Osteoblast (primary cell): ENCODE measurements at places on chromosomes 7 and 10. TPM values are rescaled to one million over a fixed set of nuclear protein-coding genes. Genes with fewer than 3 reads are reported as not detected.
A peak's percentile ranks its signal among the peaks of the same experiment; 100 is the strongest.

GRCh38 chr10:81704596-81704995, 170.4 kb upstream of the NRG3 start:
- no peak overlapping the region for H3K4me3 ChIP-seq
- no peak overlapping the region for H3K27ac ChIP-seq
- H3K4me1 ChIP-seq = no peaks in the 10 kb centered on the region
- no peaks in the 10 kb centered on the region for H3K36me3 ChIP-seq
- no peaks in the 10 kb centered on the region for H3K27me3 ChIP-seq
- DNase-seq = no peak

- H3K27ac ChIP-seq = no peak overlapping the region
- no peaks in the 10 kb centered on the region for H3K36me3 ChIP-seq
- H3K4me1 ChIP-seq = no peaks in the 10 kb centered on the region
- no peak overlapping the region for H3K4me3 ChIP-seq
- DNase-seq = no peak
These were observed 10.6 kb upstream of the PLEKHS1 start for GRCh38 chr10:113740850-113741249.

DNA sequence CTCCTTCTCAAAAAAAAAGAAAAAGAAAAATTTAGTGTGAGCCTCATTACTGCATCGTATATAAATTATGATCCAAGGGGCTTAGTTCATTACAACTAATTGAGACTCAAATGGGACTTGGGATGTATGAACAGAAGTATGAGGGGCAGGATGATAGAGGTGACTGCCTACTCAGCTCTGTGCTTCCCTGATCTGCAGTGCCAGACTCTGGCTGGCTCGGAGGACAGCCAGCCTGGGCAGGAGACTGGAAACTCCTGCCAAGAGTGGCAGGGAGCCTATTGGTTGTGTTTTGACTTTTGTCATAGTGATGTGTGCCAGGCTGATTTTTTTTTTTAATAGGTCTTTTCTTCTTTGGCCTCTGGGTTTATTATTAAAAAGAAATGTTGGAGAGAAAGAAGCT, 73.8 kb upstream of the GTF2IRD1 start:
- peak; percentile 53 for DNase-seq
- peaks cover 36% of the 10 kb centered on the region for H3K36me3 ChIP-seq
- no peak overlapping the region for H3K27ac ChIP-seq

- no peak for DNase-seq
- no peaks in the 10 kb centered on the region for H3K36me3 ChIP-seq
- H3K27me3 ChIP-seq = peaks cover 10% of the 10 kb centered on the region
- no peaks in the 10 kb centered on the region for H3K4me1 ChIP-seq
- H3K27ac ChIP-seq = no peak overlapping the region
These were observed 52.8 kb upstream of the ENO4 start for GRCh38 chr10:116796469-116796868.

GRCh38 chr10:15802375-15802949, 57.8 kb downstream of the MINDY3 start:
- H3K4me1 ChIP-seq = no peaks in the 10 kb centered on the region
- DNase-seq = no peak
- no peaks in the 10 kb centered on the region for H3K27me3 ChIP-seq
- no peak overlapping the region for H3K4me3 ChIP-seq
- peaks cover 5% of the 10 kb centered on the region for H3K36me3 ChIP-seq
- no peak overlapping the region for H3K27ac ChIP-seq

- no peaks in the 10 kb centered on the region for H3K36me3 ChIP-seq
- DNase-seq = peak; percentile 76
- H3K27me3 ChIP-seq = peaks cover 78% of the 10 kb centered on the region
- no peaks in the 10 kb centered on the region for H3K4me1 ChIP-seq
- no peak overlapping the region for H3K4me3 ChIP-seq
These were observed 1.0 kb upstream of the KCP start for GRCh38 chr7:128911423-128912031.

- no peak for DNase-seq
- peaks cover 29% of the 10 kb centered on the region for H3K36me3 ChIP-seq
- H3K4me1 ChIP-seq = peaks cover 9% of the 10 kb centered on the region
- H3K27ac ChIP-seq = no peak overlapping the region
- no peak overlapping the region for H3K4me3 ChIP-seq
These were observed 244.4 kb downstream of the FANK1 start for GRCh38 chr10:126140746-126141273.

The OR2A2 gene
- total RNA-seq = not detected in 2 replicates

- DNase-seq = peak; percentile 34
- H3K4me3 ChIP-seq = no peak overlapping the region
- H3K27ac ChIP-seq = peak overlapping the region; percentile 95
- H3K4me1 ChIP-seq = peaks cover 25% of the 10 kb centered on the region
- no peaks in the 10 kb centered on the region for H3K36me3 ChIP-seq
These were observed 177.9 kb upstream of the BET1 start for GRCh38 chr7:94182066-94182465.

The VAX1 gene
- total RNA-seq = not detected in 2 replicates

DNA sequence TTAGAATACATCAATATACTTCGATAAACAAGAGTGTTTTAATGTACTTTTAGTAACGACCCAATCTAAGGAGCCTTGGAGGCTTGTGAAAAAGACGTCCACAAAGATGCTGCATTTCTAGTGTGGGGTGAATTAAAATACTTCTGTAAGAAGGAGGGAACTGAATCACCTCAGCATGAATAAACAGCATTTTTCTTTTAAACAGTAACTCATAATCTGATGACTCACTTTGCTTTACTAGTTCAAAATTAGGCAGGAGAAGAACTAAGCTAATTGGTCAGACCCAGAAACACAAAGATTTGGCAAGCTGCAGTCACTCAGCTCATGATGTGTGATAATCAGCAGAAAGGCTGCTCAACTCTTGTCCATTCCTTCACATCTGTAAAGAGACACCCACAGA, 24.2 kb downstream of the NCOA4 start:
- H3K27ac ChIP-seq = peak overlapping the region; percentile 53
- H3K4me1 ChIP-seq = peaks cover 24% of the 10 kb centered on the region
- peaks cover 92% of the 10 kb centered on the region for H3K36me3 ChIP-seq
- no peaks in the 10 kb centered on the region for H3K27me3 ChIP-seq

DNA sequence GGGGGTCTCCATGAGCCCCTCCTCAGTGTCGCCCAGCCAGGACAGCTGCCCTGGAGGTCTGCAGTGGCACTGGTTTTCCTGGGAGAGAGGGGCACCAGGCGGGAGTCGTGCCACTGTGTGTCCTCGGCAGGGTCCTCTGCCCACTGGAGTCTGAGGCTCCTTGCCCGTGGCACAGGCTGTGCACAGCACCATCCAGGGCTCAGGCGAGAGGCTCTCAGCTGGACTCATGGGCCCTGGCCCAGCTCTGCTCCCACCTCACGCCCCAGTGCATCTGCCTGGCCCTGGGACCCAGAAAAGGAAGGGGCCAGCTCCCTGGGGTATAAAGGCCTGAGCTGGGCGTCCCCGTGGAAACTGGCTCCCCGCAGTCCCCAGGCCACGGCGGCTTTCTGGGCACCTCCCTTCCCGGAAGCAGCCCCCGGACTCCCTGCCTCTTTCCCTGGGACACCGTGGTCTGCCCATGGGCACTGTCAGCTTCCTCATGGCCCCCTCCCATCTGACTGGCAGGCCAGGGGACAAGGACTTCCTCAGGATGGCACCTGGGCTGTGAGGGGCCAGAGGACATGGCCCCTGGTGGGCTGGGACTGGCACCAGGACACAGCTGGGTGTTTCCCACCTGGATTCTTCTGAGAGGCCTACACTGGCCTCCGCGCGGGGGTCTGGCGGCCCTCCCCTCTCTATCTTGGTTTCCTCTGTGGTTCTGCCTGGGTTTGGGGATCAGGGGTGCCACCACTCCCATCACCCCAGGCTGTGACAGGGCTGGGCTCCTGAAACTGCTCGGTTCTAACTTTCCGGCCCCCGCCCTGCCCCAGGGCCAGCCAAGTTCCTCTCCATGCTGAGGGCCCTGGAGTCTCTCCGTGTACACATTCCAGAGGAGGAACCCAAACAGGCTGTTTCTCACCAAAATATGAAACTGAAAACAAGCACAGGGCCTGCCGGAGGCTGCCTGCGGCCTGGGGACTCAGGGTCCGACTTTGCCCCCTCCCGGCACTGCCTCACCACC, 5.5 kb downstream of the FOXL3 start:
- no peaks in the 10 kb centered on the region for H3K36me3 ChIP-seq
- no peak overlapping the region for H3K27ac ChIP-seq
- H3K27me3 ChIP-seq = peaks cover 33% of the 10 kb centered on the region
- H3K4me1 ChIP-seq = no peaks in the 10 kb centered on the region

DNA sequence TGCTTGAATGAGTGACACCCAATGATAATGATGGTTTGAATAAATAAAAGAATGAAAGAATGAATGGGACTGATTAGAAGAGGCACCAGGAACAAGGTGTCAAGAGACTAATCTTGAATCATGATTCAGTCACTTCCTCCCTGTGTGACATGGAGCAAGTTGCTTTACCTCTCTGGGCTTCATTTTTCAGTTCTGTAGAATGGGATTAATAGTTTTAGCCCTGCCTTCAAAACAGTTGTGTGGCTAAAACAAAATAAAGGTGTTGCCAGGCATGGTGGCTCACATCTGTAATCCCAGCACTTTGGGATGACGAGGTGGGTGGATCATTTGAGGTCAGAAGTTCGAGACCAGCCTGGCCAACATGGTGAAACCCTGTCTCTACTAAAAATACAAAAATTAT, 37.6 kb downstream of the MYL10 start:
- H3K27me3 ChIP-seq = peaks cover 17% of the 10 kb centered on the region
- H3K36me3 ChIP-seq = no peaks in the 10 kb centered on the region
- H3K4me1 ChIP-seq = no peaks in the 10 kb centered on the region
- no peak for DNase-seq

GRCh38 chr10:32175629-32176028, 119.4 kb upstream of the KIF5B start:
- no peaks in the 10 kb centered on the region for H3K27me3 ChIP-seq
- H3K4me3 ChIP-seq = no peak overlapping the region
- H3K4me1 ChIP-seq = no peaks in the 10 kb centered on the region
- no peak overlapping the region for H3K27ac ChIP-seq
- DNase-seq = no peak
- H3K36me3 ChIP-seq = no peaks in the 10 kb centered on the region

DNA sequence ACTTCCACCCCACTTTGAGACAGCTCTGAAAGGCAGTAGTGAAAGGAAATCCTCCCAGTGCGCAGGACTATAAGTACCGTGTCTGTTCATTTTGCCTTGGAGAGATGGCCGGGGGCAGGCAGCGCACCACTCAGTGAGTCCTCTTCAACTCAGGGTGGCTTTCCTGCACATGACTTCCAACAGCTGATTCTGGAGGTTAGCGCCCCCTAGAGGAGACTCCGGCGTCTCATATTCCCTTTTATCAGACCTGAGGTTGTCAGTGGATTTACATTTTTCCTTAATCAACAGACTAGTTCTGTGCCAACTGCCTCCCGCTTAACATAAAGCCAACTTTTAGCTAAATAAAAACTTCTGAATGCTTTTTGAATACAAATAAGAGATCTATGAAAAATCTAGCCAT, 101.0 kb downstream of the HERPUD2 start:
- H3K4me1 ChIP-seq = peaks cover 3% of the 10 kb centered on the region
- H3K27ac ChIP-seq = no peak overlapping the region
- DNase-seq = no peak
- H3K4me3 ChIP-seq = no peak overlapping the region
- no peaks in the 10 kb centered on the region for H3K36me3 ChIP-seq
- no peaks in the 10 kb centered on the region for H3K27me3 ChIP-seq

- H3K27ac ChIP-seq = no peak overlapping the region
- no peak overlapping the region for H3K4me3 ChIP-seq
- DNase-seq = no peak
- H3K4me1 ChIP-seq = no peaks in the 10 kb centered on the region
- no peaks in the 10 kb centered on the region for H3K27me3 ChIP-seq
- H3K36me3 ChIP-seq = no peaks in the 10 kb centered on the region
These were observed 896.1 kb downstream of the CCSER2 start for GRCh38 chr10:85224366-85224940.

DNA sequence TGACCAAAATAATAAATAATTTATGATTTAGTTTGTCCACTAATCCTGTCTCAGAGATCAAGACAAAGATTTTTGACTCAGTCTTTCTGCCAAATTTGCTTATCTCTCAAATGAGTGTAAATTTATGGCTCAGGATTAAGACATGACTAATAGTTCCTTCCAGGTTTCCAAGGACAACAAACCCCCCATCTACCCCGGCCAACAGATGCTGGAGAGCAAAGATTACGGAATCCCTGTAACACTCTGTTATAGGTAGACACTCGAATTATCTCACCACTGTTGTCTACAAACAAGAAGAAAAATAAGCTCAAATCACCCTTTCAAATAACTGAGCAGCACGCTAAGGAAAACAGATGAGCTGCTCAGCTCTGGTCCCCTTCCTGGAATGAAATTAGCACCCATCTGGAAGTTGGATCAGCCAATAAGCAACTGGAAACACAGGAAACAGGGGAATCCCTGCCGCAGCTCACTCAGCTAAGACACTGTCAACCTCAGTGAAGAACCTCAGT, 56.8 kb upstream of the SVIL start:
- no peaks in the 10 kb centered on the region for H3K36me3 ChIP-seq
- peaks cover 23% of the 10 kb centered on the region for H3K4me1 ChIP-seq
- DNase-seq = peak; percentile 89

GRCh38 chr7:139635526-139636302, 112.2 kb downstream of the CLEC2L start:
- H3K4me1 ChIP-seq = no peaks in the 10 kb centered on the region
- no peak overlapping the region for H3K27ac ChIP-seq
- peaks cover 17% of the 10 kb centered on the region for H3K36me3 ChIP-seq
- no peak overlapping the region for H3K4me3 ChIP-seq
- no peak for DNase-seq

The ZNF488 gene
- under 0.01 and 0.29 TPM in 2 replicates for total RNA-seq

The HOXA3 gene
- 3.5 and 4.0 TPM in 2 replicates for total RNA-seq

DNA sequence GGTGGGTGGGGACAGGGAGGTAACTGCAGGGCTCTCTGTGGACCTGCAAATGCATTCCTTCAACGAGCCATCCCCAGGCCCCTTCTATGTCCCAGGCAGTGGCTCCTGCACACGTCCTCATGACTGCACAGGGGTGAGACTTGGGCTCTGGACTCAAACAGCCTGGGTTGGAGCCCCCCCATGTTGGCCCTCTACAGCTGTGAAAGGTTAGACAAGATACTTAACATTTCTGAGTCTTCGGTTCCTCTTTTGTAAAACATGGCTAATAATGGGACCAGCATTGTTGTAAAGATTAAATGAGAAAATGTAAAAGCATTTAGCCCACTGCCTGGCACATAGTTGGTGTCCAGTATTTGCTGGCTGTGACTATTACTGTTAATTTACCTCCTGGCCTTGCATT, 41.8 kb downstream of the CHST3 start:
- no peak overlapping the region for H3K4me3 ChIP-seq
- no peaks in the 10 kb centered on the region for H3K27me3 ChIP-seq
- peak; percentile 26 for DNase-seq
- peaks cover 21% of the 10 kb centered on the region for H3K4me1 ChIP-seq
- no peak overlapping the region for H3K27ac ChIP-seq

DNA sequence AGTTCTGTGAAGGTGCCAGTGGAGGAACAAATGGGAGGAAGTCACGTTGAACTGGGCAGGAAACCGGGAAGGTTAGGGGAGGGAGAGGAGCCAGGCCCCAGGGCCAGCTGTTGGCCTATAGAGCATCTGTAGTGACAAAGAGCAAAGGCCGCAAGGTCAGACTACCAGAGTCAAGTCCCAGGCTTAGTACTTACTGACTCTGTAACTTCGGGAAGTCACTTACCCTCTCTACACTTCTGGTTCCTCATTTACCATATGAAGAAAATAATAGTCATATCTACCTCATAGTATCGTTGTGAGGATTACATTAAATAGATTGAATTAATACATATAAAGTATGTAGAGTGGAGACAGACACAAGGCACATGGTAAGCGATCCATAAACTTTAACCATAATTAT, 101.8 kb upstream of the FZD1 start:
- H3K36me3 ChIP-seq = no peaks in the 10 kb centered on the region
- H3K27me3 ChIP-seq = no peaks in the 10 kb centered on the region
- no peak for DNase-seq
- H3K4me3 ChIP-seq = no peak overlapping the region
- no peak overlapping the region for H3K27ac ChIP-seq
